Hematopoietic multipotent progenitor cell treated with erythropoietin and hydrocortisone succinate and interleukin-3 and kit ligand, for 15 days (in vitro differentiated cells): ENCODE measurements at places on chromosomes 5 and 9.

DNA sequence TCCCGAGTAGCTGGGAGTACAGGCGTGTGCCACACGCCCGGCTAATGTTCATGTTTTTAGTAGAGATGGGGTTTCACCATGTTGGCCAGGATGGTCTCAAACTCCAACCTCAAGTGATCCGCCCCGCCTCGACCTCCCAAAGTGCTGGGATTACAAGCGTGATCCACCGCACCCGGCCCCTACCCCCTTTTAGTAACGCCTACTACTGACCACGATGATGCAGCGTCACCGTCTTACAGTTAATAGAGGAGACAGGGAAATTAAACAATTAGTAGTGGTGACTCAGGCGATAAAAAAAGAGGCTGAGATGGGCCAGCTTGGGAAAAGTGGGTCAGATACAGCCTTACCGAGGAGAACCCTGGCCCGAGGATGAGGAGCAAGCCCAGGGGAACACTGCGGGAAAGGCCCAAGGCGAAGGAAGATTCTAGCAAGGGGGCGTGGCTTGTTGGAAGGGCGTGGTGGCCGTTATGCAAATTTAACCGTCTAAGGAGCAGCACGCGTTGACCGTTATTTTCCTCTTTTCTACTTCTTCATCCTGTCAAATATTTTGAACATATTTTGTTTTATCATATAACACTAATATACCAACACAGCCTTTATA is 1.6 kb upstream of the SETX start:
- DNase-seq = no peak

DNA sequence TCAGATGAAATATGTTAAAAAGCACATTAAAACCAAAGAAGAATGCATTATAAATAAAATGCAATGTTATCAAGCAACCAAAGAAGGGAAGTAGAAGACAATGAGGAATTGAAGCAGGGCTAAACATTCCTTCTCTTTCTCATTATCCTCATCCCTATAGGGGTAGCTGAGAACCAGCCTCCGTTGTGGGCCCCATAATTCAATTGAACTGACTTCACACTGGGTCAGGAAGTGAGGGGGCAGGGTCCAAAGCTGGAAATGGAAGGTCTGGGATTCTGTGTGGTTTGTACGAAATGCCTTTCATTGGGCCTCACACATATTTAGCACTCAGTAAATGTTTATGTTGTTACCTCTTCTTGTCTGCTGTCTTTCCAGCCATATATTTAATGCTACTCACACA is 220.4 kb upstream of the CD180 start:
- no peak for DNase-seq

- no peak for DNase-seq
These were observed 99.5 kb downstream of the PAX5 start for GRCh38 chr9:36934478-36935065.

DNA sequence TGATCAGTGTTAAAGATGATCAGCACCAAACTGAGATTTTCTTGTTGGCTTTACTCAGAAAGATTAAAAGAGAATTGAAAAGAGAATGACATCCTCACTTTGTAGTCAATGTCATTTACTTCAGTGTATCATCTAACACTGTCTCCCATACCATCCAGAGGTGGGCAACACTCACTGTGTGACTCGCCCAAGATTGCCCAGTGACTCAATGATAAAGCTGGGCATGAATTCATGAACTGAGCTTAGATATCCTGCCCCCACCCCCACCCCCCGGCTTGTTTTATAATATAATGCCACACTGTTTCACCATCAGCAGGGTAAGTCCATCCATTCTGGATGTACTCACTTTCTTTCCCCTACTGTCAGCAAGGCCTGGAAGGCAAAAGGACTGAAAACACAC is 242.2 kb downstream of the FAM114A2 start:
- DNase-seq = no peak

GRCh38 chr9:135552698-135553171 is 6.8 kb downstream of the OBP2A start:
- no peak for DNase-seq

DNA sequence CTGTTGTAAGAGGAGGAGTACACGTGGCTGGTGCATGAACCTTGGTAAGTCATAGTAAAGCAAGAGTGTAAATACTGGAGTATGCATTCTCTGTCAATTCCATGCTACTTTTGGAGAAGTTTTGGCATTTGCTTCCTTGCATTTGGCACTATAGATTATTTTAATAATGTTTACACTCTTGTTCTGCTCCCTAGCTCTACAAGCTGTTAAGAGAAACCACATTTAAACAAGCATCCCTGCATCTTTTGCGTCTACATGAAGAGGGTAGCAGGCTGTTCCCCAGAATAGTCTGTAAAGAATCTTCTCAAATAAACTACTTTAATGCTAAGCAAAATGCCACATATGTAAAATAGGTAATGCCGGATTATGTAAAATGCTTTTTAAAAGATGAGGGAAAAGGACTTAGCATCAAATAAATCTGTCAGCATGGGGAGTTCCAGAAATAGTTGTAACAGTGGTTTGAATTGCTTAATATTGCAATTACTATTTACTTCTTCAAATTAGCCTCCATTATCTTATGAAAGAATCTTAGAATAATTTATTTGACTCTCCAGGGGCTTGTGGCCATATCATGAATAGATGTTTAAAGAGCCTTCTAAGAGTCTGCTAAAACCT is 2127.3 kb upstream of the WWC1 start:
- DNase-seq = no peak

DNA sequence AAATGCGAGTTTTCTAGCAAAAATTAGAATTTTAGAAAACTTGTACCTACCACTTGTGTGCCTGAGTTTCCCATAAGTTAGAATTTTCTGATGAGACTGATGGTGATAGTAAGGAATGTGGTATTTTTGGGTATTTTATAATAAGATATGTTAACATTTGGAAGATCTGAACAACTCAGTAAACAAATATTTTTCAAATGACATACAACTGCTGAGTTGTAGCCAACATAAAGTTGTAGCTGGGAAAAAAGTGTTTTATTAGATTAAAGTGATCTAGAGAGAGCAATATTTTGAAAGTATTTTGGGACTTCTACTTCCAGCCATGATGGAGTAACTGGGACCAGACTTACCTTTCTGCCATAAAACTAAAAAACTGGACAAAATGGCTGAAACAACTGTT is 37.9 kb downstream of the GEMIN5 start:
- DNase-seq = no peak

GRCh38 chr9:15469406-15469805 is 41.4 kb downstream of the PSIP1 start:
- no peak for DNase-seq

- DNase-seq = no peak
These were observed 166.1 kb upstream of the CCDC152 start for GRCh38 chr5:42590566-42590965.

DNA sequence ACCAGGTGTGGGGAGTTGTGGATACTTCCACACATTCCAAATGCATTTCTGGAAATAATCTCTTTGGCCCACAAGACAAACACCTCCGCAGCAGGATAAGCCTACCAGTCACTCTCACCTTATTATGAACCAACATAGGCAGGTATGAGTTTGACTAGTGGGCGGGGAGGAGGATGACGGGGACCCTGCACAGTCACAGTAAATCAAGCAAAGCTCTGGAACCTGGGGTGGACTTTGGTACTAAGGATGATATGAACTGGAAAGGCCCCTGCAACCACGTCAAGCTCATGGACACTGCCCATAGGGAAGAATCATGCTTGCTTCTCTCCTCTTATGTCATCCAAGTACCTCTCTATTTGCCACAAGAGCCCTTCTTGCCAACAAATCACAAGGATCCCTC is 259.4 kb downstream of the HSPA4 start:
- DNase-seq = no peak

DNA sequence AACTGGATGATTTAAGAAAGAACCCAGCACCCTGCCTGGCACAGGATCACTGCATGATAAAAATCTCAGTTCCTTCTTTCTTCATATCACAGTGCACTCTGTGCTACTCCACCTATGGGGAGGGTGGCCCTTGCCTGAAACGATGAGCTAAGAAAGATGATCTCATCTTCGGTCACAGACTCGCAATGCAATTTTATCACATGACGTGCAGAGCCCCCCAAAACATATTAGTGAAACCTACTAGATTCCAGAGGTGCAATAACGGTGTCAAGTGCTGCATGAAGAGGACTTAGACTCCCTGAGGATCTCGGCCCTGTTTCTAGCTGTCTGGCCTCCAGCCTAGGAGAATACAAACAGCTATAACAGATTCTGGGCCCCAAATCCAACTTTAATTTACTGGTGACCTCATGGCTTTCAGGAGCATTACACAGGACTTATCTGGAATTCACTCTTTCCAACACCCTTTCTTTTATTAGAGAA is 104.0 kb downstream of the EBF1 start:
- DNase-seq = no peak

DNA sequence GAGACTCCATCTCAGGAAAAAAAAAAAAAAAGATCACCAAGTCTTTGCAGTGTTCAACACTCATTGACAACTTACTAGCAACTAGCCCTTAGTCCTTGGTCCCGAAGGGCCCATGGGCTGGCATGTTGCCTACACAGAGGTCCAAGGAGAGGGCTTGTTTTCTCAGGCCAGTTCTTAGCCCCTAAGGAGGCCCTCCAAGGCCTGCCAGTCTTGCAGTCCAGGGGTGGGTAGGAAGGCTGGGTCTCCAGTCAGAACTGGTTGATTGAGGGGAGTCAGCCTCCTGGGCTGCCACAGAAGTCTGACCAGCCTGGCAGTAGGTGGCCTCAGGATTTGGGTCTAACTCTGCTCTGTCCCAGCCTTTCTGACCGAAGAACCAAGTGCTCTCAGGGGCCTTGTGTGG is 32.7 kb downstream of the IER5L start:
- DNase-seq = no peak

DNA sequence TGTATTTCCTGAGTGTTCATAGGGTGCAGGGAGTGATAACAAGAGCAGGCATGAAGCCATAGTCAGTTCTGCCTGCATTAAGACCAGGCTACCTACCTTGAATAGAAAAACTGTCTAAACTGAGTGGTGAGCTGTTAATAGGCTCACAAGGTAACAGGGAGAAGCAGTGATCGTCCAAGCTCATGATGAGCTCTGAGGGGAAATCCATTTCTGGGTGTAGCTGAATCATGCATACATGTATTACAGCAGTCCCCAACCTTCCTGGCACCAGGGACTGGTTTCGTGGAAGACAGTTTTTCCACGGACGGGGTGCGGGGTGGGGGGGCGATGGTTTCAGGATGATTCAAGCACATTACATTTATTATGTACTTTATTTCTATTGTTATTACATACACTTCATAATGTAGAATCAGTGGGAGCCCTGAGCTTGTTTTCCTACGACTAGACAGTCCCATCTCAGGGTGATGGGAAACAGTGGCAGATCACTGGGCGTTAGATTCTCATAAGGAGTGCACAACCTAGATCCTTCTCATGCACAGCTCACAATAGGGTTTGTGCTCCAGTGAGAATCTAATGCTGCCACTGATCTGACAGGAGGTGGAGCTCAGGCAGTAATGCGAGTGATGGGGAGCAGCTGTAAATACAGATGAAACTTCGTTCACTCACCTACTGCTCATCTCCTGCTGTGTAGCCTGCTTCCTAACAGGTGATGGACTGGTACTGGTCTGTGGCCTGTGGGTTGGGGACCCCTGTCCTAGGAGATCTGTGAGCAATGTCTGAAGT is 100.0 kb upstream of the IL6ST start:
- no peak for DNase-seq

DNA sequence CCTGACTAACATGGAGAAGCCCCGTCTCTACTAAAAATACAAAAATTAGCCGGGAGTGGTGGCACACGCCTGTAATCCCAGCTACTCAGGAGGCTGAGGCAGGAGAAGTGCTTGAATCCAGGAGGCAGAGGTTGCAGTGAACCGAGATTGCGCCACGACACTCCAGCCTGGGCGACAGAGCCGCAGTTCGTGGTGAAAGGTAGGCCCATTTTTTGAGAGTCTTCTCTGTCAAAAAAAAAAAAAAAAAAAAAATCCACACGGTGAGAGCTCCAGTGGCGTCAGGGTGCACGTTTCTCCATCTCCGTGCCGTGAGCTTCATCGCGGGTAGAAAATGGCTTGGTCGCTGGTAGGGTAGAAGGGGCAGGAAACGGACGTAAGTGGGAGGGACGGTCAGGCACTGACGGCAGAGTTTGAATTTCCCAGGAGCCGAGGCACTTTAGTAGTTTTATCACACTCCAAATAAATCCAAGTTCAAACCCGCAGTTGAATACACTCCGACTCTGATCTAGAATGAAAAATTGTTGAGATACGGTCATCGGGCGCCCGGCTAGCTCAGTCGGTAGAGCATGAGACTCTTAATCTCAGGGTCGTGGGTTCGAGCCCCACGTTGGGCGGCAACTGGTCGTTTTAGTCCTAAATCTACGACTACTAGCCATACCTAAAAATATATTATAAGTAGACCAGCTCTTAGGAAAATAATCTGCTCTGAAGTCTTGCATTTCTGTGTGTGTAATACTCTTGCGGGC is 2.4 kb upstream of the TRIM7 start:
- peak; percentile 66 for DNase-seq

DNA sequence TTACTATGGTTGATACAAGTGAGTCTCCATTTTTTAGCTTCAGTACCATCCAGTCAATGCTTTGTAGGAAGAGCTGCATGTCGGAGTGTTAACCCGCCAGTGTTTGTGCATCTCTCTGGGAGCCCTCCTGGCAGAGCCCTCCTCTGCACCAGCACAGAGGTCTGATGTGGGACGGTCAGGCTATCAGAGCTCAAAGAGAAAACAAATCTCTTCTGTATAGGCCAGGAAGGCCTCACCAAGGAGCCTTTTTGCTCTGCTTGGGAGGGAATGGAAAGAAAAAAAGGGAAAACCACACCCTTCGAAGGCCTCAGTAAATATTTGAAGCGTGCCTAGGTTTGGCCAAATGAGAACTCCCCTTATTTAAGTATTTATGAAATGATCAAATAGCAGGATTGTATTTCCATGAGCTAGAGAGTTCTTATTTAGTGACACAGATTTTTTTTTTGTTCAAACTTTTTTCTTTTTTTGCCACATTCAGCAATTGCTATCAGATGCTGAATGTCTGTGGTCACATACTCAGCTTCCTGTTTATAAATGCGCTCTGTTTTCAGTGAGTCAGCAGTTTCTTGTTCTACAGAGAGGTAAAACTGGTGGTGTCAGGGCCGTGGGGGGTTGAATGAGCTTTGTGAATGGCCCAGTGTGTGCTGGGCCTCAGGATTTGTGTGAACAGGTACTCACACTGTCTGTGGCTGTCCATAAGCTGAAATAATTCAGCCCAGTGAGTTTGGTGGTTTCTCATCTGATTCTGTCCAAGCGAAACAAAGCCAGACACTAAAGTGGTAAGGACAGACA is 226.6 kb downstream of the SNX18 start:
- peak; percentile 19 for DNase-seq

DNA sequence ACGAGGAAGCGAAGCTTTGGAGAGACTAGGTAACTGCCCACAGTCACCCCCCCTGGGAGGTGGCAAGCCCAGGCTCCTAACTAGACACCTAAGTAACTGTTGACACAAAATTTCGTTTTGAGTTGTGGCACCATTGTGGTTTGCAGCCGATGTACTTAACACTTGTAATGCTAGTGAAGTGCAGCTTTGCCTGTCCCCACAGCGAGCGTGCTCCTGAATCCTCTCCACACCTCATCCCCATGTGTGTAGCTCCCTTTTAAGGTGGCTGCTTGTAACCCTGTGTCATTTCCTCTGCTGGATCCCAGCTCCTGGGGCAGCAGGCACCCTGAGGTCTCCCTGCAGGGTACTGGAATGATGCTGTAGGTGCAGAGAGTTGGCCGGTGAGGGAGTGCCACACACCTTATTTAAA is 114.9 kb downstream of the TRIO start:
- DNase-seq = no peak
